Body of pancreas (tissue), 4 donors: ENCODE measurements at places on chromosomes 16 and 17. TPM values are rescaled to one million over a fixed set of nuclear protein-coding genes. Genes with fewer than 3 reads are reported as not detected.
A peak's percentile ranks its signal among the peaks of the same experiment; 100 is the strongest.

CLN3 gene
- total RNA-seq: 28.0 TPM

ICAM2 gene
- 16.2 TPM for total RNA-seq

SMPD3 gene
- 1.3 TPM for total RNA-seq

IL34 gene
- total RNA-seq: 0.78 TPM

TMEM238L gene
- total RNA-seq: not detected

CD300LB gene
- not detected for total RNA-seq

NPIPB9 gene
- total RNA-seq: 6.7 TPM

- no peaks in the 10 kb centered on the region for H3K4me1 ChIP-seq
- H3K36me3 ChIP-seq: no peaks in the 10 kb centered on the region
- H3K27me3 ChIP-seq: no peaks in the 10 kb centered on the region
- no peak overlapping the region for H3K4me3 ChIP-seq
- DNase-seq: no peak
Observed at GRCh38 chr16:49021136-49021535, 260.5 kb downstream of the CBLN1 start.

DNA sequence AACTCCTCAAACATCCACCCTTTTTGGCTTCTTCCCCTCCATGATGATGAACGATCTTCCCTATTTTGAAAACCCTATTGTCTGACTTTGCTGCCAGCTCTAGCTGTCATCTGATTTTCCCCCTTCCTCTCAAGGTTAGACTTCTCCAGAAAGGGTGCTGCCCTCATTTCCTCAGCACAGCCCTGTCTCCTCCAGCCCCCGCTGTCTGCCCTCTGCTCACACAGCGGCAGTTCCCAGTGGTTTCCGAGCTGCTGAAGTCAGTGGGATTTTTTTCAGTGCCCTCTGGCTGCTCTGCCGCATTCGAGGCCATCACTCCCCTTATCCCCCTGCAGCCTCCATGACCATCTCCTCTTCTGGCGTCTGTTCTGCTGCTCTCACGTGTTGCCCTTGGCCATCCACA lies 26.6 kb upstream of the C17orf107 start:
- no peak for DNase-seq
- H3K4me3 ChIP-seq: no peak overlapping the region
- no peaks in the 10 kb centered on the region for H3K4me1 ChIP-seq
- H3K36me3 ChIP-seq: no peaks in the 10 kb centered on the region
- H3K27ac ChIP-seq: no peak overlapping the region

DNA sequence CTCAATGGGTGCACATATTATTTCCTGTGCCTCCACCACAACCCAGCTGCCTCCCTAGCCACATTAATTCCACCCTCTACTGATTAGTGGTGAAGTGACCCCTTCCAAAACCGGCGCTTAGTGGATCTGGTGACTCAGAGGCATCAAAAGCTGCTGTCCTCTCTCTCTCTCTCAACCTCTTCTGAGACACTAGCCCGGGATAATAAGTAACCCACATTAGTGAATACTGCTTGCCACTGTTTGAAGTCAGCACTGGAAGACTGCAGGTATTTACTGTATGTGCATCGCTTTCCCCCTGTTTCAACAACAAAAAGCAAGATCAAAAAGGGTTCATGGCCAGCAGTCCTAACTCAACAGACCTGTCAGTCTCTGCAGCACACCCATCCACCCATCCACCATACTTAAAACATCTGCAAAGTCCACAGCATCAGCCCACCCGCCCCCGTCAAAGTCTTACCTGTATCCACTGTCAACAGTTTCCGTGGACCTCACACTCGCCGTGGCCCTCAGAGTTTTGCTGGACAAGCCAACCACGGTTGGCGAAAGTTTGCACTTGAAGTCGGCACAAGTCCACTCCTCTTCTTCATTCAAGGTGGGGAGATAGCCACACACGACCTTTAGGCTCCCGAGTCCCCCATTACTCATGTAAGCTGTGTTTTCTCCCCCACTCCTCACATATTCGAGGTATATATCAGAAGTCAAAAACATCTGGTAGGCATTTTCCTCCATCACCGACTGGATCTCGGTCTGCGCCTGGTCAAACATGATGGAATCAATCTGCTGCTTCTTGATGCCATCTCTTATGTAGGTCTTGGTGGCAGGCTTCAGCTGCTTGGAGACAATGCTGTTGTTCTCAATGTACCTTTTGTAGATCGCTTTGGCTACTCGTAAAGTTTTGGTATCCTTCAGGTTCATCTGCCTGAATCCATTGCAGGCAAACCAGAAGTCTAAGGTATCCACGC lies 3.8 kb downstream of the AXIN2 start:
- no peaks in the 10 kb centered on the region for H3K27me3 ChIP-seq
- H3K4me3 ChIP-seq: no peak overlapping the region
- peaks cover 50% of the 10 kb centered on the region for H3K4me1 ChIP-seq
- H3K27ac ChIP-seq: no peak overlapping the region

DNA sequence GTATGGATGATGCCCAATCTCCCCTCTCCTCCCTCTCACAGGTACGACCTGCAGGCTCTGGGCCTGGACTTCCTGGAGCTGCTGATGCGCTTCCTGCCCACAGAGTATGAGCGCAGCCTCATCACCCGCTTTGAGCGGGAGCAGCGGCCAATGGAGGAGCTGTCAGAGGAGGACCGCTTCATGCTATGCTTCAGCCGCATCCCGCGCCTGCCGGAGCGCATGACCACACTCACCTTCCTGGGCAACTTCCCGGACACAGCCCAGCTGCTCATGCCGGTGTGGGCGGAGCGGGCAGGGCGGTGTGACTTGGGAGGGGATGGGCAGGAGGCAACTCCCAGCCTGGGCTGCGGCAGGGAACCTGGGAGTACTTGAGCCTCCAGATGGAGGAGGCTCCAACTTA lies 18.1 kb downstream of the SPATA32 start:
- no peak overlapping the region for H3K4me3 ChIP-seq
- H3K27me3 ChIP-seq: peaks cover 13% of the 10 kb centered on the region
- no peak for DNase-seq
- no peak overlapping the region for H3K27ac ChIP-seq
- peaks cover 29% of the 10 kb centered on the region for H3K4me1 ChIP-seq

DNA sequence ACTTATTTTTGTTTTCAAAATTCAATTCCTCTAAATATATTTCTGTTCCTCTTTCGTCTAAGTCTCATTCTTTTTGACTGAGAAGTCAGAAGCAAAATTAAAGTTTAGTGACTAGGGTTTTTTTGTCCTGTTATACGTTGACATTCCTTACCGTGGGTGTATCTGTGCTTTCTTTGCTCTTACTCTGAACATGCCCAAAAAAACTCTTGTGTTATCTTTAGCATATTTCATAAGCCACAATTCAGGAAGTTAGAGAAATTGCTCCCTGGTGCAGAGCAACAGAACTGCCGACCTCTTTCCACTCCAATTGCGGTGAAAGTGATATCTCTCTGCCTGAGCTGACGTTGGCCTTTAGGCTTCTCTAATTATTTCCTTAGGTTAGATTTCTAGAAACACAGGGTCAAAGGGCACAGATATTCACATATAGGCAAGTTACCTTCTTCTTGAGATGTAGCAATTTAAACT lies 65.7 kb downstream of the CENPV start:
- peak overlapping the region; percentile 4 for H3K27ac ChIP-seq
- H3K4me1 ChIP-seq: peaks cover 12% of the 10 kb centered on the region
- H3K27me3 ChIP-seq: no peaks in the 10 kb centered on the region
- H3K36me3 ChIP-seq: no peaks in the 10 kb centered on the region
